ENCODE measurements at places on chromosomes 6 and 20.

DNA sequence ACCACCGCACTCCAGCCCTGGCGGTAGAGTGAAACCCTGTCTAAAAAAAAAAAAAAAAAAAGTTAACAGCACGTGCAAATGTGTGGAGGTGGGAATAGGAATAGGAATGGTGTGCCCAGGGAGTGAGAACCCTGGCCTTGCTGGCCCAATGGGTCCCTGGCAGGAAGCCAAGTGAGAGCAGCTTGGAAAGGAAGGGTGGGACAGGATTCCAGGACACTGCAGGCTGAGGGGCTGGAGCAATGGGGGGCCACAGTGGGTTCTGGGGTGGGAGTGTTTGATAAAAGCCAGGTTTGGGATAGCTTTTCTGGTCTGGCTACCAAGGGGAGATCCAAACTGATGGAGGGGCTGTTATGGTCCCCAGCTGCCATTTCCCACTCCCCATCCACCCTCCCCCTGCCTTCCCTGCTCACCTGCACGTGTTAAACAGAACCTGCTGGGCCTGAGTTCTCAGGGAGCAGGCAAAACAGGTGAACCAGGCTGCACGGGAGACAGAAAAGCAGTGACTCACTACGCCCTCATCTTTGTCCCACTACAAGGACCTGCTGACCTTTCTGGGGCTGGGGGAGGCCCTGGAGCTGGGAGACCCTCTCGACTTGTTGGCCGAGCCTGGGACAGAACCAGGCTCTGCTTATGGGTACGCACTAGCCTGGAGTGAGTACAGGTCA is 3.3 kb downstream of the SUN5 start:
- ATAC-seq = no peak

DNA sequence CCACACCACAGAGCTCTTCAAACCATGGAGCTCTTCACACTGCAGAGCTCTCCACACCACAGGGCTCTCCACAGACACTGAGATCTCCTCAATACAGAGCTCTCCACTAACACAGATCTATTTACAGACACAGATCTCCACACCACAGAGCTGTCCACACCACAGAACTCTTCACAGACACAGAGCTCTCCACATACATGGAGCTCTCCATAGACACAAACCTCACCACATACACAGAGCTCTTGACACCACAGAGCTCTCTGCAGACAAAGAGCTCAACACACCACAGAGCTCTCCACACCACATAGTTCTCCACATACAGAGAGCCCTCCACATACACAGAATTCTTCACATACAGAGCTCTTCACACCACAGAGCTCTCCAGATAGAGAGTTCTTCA is 53.0 kb downstream of the ERMARD start:
- no peak for ATAC-seq

GRCh38 chr6:54737247-54737646 is 109.3 kb upstream of the FAM83B start:
- no peak for ATAC-seq

DNA sequence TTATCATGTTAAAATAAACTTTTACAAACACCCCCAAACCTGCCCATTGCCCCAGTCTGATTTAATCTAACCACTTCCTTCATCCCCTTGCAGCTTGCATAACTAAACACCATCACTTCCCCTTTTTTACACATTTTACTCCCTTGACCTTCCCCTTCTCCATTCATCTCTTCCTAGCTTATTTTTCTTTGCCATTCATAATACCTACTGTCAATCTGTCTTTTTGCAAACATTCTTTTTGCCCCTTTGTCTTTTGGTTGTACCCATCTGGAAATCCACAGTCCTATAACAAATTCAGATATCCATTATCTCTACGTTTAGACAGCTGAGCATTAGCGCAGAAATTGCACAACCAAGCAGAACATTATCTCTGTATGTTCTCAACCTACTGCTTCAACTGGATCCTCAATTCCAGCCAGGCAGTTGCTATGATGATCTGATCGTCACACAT is 51.2 kb downstream of the C6orf52 start:
- no peak for ATAC-seq

DNA sequence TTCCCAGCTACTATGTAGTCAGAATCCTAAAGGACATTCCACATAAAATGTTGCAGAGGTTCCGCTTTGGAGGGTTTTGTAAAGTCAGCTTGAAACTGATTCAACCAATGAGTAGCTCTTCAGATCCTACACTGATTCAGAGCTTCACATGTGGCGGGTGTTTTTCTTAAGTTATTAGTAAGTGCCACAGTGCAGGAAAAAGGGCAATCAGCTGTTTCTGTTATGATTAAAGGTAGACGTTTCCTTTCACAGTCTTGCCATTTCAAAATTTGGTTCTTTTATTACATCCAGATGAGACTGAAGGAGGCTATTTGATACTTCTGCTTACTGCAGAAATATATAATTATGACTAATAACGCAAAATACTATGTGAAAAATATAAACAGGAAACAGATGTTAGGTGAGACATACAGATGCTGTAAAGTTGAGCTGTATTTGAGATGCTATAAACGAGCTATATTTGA is 443.9 kb downstream of the CDKAL1 start:
- ATAC-seq = peak; percentile 38

GRCh38 chr20:3277686-3278465 is 38.9 kb upstream of the SLC4A11 start:
- no peak for ATAC-seq

DNA sequence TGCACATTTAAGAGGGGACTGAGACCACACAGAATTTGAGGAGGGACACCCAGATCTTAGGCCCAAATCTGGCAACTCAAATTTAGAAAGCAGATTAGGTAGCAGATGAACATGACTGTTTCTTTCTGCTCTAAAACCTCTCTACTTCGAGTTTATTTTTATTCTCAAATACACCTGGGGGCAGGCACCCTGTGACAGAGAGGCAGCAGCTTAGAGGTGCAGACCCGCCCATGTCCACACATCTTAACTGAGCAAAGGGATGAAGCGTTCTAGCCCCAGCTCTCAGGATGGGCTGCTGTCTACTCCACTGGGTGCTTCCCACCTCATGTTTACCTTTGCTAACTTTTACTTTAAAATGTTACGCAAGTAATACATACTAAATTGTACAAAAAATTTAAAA is 125.0 kb downstream of the SLC23A2 start:
- ATAC-seq = no peak

- peak; percentile 31 for ATAC-seq
These were observed 83.8 kb downstream of the IYD start for GRCh38 chr6:150452428-150453243.

- ATAC-seq = no peak
These were observed 3.9 kb downstream of the HEY2 start for GRCh38 chr6:125753218-125753936.

- ATAC-seq = no peak
These were observed 27.5 kb downstream of the EPB41L1 start for GRCh38 chr20:36181934-36182603.

- peak; percentile 74 for ATAC-seq
These were observed 42.1 kb upstream of the BTN3A2 start for GRCh38 chr6:26322645-26323482.

- ATAC-seq = no peak
These were observed 33.6 kb downstream of the MAFB start for GRCh38 chr20:40655451-40655850.

- ATAC-seq = no peak
These were observed 144.2 kb upstream of the CITED2 start for GRCh38 chr6:139518556-139519091.

Measured in motor neuron (in vitro differentiated cells).